ENCODE measurements at places on chromosomes 2 and 18.
A peak's percentile ranks its signal among the peaks of the same experiment; 100 is the strongest.

DNA sequence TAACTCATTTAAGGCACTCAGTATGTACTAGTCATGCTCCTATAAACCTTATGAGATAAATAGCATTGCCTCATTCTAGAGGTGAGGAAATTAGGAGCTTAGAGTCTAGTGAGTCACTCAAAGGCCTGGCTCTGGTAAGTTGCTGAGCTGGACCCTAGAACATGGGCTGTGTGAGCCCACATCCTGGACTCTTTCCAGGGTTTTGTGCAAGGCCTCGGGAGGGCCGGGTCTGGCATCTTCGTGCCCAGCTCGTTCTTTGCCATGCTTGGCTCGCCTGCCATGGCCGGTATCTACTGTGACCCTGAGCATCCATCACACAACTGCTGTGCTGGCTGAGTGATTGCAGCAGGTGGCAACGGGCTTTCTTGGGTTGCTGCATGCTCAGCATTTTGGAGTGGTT lies 168.0 kb downstream of the LPIN1 start:
- DNase-seq, result no peak

- DNase-seq, result no peak
Observed at GRCh38 chr2:189876271-189876670, 92.0 kb downstream of the PMS1 start.

DNA sequence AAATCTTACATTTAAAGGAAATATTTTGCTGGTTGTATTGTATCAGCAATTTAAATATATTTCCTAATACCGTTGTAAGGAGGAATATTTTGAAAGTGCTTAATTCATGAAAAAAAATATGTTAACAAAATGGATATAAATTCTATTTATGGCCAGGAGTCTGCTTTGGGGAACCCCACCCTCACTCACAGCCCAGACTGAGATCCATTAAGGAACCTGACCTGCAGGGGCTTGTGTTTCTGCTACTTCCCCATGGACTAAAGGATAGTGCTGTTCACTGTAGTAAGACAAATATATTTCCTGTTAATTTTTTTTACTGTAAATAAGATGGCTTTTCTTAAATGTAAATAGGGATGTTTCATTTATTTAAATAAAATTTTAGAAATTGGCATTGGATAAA lies 221.9 kb upstream of the COL3A1 start:
- no peak for DNase-seq

- no peak for DNase-seq
Observed at GRCh38 chr2:237898057-237898414, 38.6 kb downstream of the RAMP1 start.

DNA sequence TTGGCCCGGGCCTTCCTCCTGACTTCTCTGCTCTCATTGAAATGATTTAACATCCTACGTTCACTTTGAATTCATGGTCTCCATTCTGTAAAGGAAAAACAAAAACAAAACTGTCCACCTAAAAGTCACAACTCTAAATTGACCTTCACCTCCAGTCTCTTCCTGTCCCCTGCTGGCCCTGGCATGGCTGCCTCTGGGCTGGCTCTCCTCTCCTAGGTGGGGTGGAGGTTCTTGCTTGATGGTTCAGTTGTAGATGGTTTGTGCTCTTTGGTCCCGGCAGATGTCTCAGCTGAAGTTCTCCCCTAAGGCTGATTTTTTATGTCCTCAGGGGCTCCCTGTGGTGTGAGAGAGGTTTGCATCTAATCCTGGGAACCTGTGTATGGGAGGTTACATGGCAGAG lies 121.1 kb downstream of the ACKR3 start:
- no peak for DNase-seq

DNA sequence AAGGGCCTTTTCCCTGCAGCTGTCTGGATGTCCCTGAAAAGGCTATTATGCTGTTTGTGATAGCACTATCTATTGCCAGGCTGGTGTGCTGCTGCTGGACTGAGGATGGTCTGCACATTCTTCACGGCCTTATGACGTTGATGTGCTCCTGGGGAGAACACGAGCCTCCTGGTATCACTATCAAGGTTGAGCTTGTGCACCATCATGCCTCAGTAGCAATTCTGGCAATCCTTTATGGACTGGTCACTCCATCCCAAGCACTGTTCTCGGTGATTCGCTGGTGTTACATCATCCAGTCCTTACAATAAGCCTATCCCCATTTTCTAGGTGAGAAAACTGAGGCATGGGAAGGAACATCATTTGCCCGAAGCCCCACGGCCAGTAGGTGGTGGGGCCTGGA lies 18.2 kb upstream of the CCBE1 start:
- DNase-seq, result no peak

DNA sequence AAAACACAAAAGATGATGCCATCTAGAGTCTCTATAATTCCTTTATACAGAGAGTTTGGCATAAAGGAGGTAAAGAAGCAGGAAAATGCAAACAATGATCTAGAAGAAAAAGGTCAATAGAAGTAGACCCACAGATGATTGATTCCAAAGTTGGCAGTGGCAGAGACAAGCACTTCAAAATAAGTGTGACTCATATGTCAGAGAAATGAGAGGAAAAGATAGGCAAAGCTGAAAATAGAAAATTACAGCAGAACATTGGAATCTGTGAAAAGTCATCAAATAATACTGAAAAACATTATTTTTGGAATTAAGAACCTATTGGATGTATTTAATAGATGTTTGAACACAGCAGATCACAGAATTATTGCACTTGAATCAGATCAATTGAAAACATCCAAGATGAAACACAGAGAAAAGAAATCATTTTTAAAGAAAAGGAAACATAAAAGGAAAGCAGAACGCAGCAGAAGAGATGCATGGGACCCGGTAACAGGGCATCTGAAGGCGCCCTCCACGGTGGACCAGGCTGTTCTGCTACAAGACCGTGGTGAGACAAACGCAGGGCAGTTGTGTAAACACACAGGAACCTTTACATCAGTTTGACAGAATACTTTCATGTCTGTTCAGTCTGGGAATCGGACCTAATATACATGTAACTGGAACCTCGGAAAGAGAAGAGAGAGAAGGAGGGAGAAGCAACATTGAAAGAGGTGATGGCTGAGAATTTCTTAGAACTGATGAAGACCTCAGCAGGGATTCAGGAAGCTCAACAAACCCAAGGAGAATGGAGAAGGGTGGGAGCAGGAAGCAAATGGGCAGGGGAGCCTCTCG lies 74.6 kb upstream of the GPC1 start:
- no peak for DNase-seq

DNA sequence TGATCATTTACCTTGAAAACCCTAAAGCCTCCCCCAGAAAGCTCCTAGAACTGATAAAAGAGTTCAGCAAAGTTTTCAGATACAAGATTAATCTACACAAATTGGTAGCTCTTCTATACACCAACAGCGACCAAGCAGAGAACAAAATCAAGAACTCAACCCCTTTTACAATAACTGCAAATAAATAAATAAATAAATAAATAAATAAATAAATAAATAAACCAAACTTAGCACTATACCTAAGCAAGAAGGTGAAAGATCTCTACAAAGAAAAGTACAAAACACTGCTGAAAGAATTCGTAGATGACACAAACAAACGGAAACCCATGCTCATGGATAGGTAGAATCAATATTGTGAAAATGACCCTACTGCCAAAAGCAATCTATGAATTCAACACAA lies 182.0 kb upstream of the RND3 start:
- no peak for DNase-seq

DNA sequence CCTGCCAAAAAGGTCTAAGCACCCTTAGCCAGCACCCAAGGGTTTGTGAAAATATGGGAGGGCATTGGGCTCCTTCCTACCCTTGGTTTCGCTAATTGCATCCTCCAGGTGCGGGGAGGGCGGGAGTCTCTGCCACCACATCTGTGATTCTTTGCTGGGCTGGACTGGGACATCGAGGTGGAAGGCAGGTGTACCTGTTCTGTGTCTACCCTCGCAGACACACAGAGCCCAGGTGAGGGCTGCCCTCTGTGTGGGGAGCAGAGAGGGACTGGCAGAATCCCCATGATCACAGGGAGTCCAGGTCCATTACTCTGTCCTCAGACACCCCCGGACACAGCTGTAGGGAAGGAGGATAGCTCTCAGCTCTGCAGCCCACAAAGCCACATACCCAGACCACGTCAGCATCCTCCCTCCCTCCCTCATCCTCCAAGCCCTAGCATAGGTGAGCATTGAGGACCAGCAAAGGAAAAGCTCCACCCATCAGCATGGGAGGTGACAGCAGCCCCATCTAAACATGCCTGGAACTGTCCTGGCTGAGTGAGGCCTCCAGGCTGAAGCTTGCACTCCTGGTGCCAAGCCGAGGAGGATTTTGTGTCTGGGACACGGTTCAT lies 49.8 kb downstream of the PLB1 start:
- peak; percentile 58 for DNase-seq

DNA sequence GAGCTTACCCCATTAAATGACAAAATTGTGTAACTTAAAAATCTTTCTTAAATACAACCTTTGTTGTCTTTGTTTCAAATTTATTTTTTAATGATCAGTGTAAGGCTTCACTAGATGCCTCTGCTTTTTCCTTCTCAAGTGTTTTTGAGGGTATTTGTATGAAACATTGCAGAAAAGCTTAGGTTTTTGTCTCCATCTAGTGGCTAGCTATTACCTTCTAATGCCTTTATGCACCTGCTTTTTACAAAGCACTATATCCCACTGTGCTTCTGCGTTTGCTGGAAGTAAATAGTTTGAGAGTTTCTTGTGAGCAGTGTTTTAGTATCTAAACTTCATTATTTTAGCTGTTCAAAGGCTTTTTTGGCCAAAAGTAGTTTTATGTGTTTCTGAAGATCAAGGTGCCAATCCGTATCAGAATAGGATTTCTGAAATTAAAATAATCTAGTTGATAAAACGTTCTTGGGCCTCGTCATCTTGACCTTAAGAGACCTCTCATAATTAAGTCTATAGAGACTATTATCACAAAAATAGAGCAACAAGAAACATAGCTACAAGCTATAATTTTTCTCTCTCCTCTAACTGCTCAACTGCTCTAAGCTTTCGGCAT lies 47.0 kb downstream of the IWS1 start:
- peak; percentile 45 for DNase-seq

DNA sequence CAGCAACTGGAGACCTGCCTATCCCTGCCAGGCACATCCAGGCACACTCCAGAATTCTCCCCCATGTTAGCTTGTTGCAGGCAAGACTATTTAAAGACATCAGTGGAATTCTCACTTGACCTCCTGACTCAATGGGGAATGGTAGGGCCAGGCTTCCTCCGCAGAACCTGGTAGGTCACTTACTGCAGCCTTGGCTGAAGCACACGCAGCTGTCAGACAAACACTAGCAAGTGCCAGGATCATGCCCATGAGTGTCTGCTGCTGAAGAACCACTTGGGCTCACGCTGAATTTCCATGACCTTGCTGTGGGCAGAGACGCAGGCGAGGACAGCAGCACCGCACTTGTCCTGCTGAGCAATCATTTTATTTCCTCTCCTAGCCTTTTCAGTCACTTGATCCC lies 3.2 kb downstream of the LRRC30 start:
- DNase-seq, result no peak

DNA sequence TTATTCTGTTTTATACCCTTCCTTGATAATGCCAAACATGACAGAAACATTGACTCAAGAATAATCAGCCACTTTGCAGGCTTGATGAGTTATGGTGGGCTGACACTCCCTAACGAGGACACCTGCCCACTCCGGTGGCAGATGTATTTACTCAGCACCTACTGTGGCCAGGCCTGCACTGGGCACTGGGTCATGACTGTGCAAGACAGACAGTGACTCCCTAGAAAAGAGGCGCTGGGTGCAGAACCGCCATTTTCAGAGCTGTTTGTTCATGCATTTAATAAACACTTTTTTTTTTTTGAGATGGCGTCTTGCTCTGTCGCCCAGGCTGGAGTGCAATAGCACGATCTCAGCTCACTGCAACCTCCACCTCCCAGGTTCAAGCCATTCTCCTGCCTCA lies 32.5 kb downstream of the SNED1 start:
- no peak for DNase-seq

DNA sequence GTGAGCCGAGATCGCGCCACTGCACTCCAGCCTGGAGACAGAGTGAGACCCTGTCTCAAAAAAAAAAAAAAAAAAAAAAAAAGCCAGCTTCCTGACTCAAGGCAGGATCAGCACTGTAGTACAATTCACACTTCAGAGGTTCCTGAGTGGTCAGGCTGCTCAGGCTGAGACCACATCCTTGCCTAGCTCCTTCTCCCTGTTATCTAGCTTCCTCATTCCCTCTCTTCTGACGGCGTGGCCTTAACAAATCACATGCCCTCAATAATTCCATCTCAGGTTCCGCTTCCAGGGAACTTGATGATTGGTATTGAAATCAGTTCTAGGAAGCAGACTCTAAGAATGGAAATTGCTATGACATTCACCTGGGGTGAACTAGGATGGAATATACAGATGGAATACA lies 29.8 kb upstream of the KDM3A start:
- DNase-seq, result no peak

GRCh38 chr2:112831946-112832840 lies 4.4 kb downstream of the IL1B start:
- no peak for DNase-seq

GRCh38 chr18:79425569-79425886 lies 29.8 kb downstream of the NFATC1 start:
- no peak for DNase-seq

GRCh38 chr2:164974221-164974620 lies 18.9 kb upstream of the SLC38A11 start:
- no peak for DNase-seq

Data from activated CD4-positive, alpha-beta T cell treated with anti-CD3 and anti-CD28 coated beads, Interleukin-10, Interleukin-2, amounts not matched to agents 100 ng/mL and 50 ng/mL, durations not matched to agents 16 hours and 8 hours (primary cell).